Pulmonary artery endothelial cell (primary cell): ENCODE measurements at places on chromosomes 7 and 10.

- no peak for DNase-seq
Measured at GRCh38 chr10:1153251-1153763, 97.1 kb downstream of the WDR37 start.

GRCh38 chr10:35579116-35579515 lies 26.0 kb upstream of the GJD4 start:
- no peak for DNase-seq

DNA sequence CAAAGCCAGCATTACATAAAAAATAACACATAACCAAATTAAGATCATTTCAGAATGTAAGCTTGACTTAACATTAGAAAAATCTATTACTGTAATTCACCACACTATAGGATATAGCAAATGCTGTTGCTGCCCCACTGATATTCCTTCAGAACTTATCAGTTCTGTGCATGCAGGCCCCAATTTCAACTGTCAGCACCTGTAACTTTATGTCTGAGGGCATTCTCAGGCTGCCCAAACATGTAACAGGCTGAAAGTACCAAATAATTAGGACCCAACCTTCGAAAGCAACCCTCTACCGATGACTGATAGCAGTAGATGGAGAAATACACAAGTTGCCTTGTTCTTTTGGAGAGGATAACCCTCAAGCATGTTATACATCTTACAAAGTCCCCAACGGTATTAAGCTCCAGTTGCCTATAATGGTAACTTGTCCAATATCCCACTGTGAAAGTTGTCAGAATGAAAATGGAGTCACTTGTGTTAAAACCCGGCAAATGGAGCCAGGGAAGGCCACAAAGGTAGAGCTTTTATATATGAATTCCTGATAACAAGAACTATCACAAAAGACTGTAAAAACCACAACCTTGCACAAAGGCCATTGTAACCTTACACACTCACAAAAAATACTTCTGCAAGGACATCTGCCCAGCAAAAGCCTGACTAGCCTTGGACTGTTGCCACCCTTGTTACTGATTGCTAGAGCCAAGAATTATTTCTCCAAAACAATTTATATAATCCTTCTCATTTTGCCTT lies 66.9 kb upstream of the ZNF746 start:
- DNase-seq: no peak

GRCh38 chr7:115410434-115410820 lies 488.5 kb downstream of the MDFIC start:
- DNase-seq: no peak

DNA sequence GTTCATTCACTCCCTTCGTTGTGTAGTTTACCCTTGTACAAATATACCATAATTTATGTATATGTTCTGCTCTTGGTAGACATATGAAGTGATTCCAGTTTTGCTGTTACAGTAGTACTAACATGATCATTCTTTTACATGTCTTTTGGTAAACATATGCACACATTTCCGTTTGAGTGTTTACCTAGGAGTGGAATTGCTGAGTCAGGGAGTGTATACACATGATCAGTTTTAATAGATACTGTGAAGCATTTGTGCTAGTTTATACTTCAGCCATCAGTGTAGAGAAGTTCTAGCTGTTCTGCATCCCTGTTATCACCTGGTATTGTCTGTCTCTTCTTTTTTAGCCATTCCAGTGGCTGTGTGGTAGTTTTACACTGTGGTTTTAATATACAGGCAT lies 34.5 kb upstream of the CYP26C1 start:
- DNase-seq: no peak

GRCh38 chr7:95631527-95631926 lies 35.2 kb upstream of the PDK4 start:
- no peak for DNase-seq

GRCh38 chr7:55502124-55502857 lies 70.0 kb downstream of the VOPP1 start:
- DNase-seq: no peak

- no peak for DNase-seq
Measured at GRCh38 chr7:92924800-92925199, 88.4 kb upstream of the CDK6 start.

DNA sequence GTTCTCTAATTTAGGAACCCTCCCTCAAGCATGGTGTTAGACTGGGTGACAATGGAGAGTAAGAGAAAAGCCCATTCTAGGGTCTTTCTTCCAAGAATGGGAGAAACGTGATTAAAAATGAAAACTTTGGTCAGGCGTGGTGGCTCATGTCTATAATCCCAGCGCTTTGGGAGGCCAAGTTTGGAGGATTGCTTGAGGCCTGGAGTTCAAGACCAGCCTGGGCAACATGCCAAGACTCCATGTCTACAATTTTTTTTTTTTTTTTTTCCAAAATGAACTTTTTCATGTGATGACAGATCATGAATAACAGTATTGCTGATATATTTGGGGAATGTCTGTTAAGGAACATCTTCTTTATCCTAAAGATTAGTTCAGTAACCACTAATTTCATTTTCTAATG lies 194.6 kb downstream of the MLLT10 start:
- no peak for DNase-seq

- DNase-seq: no peak
Measured at GRCh38 chr7:94111009-94111408, 106.9 kb upstream of the BET1 start.

DNA sequence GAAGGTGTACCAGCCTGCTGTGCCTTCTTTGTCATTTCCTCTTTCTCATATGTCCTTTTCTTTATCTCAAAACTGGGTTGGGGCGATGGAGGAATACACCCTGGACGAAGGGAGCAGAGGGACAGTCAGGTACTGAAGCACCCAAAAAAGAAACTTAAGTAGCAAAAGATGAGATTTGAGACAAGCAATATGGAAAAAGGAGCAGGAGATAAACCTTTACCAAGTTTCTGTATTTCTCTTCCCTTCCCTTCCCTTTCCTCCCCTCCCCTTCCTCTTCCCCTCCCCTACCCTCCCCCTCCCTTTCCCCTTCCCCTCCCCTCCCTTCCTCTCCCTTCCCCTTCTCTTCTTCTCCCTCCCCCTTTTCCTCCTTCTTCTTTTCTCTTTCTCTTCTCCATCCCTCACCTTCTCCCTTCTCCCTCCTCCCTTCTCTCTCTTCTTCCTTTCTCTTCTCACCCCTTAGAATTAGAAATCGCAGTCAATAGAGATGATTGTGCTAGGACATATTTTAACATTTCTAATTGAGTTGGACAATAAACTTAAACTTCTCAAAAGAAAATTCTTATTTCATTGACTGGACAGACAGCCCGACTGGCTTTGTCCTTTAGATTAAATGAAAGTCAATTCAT lies 114.7 kb upstream of the PLXDC2 start:
- DNase-seq: no peak

GRCh38 chr7:127759945-127760421 lies 108.0 kb downstream of the SND1 start:
- DNase-seq: no peak

DNA sequence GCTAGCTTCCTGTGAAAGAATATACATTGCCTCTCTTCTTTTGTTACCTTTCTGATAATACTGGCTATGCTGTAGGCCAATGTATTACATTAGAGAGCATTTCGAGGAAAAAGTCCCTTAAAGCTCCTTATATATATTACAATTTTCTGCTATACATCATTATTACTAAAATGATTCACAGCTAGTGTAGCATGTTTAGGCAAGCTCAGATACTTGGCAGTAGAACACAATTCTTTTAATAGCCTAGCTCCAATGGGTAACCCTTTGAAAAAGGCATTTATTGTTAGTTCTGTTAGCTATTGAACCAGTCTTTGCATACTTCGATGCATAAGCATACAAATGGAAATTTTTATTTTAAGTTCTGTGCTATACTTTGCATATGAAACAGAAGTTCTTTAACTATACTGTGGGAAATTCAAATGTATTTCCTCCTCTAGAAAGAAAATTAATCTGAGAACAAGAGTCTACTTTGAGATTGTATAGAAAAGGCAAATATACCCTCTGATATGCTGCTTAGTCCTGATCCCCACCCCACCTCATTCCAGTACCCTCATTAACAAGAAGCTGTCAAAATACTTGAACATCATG lies 55.6 kb upstream of the SKAP2 start:
- no peak for DNase-seq

GRCh38 chr7:22016507-22016906 lies 70.8 kb upstream of the CDCA7L start:
- no peak for DNase-seq

- no peak for DNase-seq
Measured at GRCh38 chr7:31664890-31665289, 22.1 kb upstream of the PPP1R17 start.

- DNase-seq: no peak
Measured at GRCh38 chr7:45072131-45073030, 16.4 kb downstream of the NACAD start.

GRCh38 chr7:127365164-127365956 lies 27.1 kb downstream of the ZNF800 start:
- no peak for DNase-seq

- DNase-seq: no peak
Measured at GRCh38 chr7:43584195-43584586, 1.3 kb downstream of the STK17A start.

GRCh38 chr10:282294-283139 lies 147.3 kb downstream of the ZMYND11 start:
- no peak for DNase-seq

- DNase-seq: no peak
Measured at GRCh38 chr10:132413226-132414205, 16.5 kb downstream of the PWWP2B start.

- DNase-seq: no peak
Measured at GRCh38 chr10:100128951-100129350, 47.3 kb upstream of the CPN1 start.

DNA sequence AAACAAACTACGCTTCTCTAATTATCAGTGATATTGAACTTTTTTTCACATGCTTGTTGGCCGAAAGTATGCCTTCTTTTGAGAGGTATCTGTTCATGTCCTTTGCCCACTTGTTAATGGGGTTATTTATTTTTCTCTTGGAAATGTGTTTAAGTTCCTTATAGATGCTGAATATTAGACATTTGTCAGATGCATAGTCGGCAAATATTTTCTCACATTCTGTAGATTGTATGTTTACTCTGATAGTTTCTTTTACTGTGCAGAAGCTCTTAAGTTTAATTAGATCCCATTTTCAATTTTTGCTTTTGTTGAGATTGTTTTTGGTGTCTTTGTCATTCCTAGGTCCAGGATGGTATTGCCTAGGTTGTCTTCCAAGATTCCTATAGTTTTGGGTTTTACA lies 73.2 kb downstream of the CABCOCO1 start:
- DNase-seq: no peak

DNA sequence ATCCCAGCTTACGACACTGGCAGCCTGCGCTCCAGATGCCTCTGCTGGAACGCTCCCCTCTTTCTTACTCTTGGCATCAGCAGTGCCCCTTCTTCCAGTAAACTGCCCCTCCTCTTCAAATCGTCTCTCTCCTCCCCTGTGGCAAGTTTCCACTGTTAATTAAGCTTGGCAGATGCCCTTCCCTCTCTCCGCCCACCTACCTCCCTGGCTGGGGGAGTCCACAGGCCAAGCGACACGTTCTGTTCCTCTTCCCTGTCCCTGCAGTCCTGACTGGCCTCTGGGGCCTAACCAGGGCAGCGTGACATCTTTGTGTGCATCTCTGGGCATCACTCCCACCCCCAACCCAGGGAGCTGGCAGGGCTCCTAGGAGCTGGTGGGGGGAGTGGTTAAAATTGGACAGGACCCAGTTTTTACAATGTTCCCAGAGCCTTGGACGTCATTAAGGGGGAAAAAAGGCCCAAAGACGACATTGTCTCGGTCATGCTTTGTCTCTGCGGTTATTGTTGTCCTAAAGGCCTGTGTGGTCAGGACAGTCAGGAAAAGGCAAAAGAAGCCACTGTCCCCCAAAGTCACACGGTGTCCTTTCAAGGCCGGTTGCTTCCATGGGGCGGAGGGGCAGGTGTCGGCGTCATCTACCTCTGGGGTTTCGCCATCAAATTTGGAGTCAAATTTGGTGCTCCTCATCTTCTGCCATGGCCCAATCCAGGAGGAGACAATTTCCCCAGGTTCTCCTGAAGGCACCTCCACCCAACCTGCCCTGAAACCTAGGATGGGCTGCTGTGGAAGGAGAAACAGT lies 54.2 kb downstream of the DLG5 start:
- DNase-seq: no peak

GRCh38 chr10:69861251-69862240 lies 59.8 kb downstream of the COL13A1 start:
- DNase-seq: peak; percentile 69

GRCh38 chr7:100901921-100902332 lies 6.2 kb upstream of the ACHE start:
- no peak for DNase-seq

DNA sequence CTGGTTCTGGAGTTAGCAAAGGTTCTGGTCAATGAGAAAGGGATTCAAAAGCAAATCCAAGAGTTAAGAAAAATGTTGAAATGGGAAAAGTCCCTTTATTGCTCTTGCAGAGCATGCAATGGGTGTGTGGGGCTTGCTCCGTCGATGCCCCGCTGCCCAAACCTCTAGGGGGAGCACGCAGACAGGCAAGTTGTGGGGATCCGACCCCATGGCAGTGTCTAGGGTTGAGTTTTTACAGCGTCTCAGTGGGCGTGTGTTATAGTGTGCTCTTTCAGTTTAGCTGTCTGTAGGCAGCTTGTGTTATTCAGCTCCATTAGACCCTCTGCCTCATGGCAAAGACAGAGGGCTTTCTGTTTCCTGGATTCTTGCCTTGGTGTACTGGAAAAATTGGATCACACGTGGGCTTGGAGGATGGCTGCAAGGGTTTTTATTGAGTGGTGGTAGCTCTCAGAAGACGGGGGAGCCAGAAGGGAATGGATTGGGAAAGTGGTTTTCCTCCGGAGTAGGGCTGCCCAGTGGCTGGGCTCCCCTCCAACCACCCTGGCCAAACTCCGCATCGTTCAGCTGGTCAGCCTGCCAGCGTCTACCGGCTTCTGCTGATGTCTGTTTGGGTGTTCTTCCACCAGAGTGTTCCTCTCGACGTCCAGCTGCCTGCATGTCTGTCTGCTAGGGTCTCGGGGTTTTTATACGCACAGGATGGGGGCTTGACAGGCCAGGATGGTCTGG lies 102.3 kb upstream of the PLXDC2 start:
- no peak for DNase-seq

- DNase-seq: no peak
Measured at GRCh38 chr7:23385140-23385539, 85.2 kb downstream of the IGF2BP3 start.

DNA sequence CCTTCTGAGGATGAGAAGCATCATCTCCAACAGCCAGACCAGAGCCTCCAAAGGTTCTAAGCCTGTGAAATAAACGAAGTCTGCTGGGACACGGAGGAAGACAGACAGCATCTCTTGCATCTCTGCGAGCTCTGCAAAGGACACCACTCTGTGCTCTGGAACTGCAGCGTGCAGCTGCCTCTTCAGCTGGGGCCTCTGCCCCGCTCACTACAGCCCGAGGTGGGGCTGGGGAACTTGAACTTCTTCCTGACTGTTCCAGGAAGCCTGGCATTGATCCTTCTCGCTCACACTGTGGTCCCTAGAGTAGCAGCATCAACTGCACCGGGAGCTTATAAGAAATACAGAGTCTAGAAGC lies 163.3 kb downstream of the USP6NL start:
- DNase-seq: no peak

DNA sequence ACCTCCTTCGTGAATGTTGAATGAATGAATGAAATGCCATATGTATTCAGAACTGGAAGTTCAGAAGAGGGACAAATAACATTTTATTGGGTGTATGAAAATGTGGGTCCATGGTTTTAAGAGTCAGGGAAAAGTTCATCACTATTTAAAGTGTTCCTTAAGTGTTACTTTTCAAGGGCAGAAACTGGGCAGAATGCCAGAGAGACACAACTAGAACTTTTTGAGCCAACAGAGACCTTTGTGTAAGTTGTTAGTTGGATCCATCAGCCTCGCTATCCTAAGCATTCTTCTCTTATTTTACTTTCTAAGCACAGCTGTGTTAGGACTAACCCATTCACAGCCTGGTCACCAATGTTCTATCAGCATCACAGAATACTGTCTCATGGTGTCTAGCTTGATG lies 13.6 kb upstream of the TAF3 start:
- no peak for DNase-seq

GRCh38 chr10:69961881-69962745 lies 90.5 kb upstream of the MACROH2A2 start:
- no peak for DNase-seq
